CD4-positive, alpha-beta T cell treated with Interleukin-21 for 1 hour (primary cell): ENCODE measurements at places on chromosomes 16 and 17.

- DNase-seq = no peak
Observed at GRCh38 chr17:2723505-2723996, 12.0 kb upstream of the CLUH start.

DNA sequence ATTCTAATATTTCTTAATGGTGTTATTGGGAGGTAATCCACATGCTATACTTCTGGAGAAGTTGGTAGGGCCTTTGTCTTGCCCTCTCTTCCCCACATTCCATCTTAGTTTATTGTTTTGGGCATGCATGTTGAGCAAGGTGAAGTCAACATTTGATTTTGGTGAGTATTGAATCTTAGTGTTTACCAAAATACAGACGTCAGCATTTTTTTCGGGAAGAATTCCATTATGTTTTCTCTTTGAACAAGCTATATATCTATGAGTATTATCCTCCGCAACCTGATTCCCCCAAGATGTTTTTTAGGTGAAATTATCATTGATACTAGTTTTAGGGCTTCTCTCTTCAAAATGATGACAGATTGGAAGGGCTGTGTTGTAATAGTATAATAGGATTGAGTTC is 47.4 kb upstream of the SHISA9 start:
- DNase-seq = no peak

- DNase-seq = no peak
Observed at GRCh38 chr17:79951361-79952264, 84.1 kb downstream of the TBC1D16 start.

GRCh38 chr16:15879255-15879811 is 9.1 kb downstream of the CEP20 start:
- DNase-seq = no peak

DNA sequence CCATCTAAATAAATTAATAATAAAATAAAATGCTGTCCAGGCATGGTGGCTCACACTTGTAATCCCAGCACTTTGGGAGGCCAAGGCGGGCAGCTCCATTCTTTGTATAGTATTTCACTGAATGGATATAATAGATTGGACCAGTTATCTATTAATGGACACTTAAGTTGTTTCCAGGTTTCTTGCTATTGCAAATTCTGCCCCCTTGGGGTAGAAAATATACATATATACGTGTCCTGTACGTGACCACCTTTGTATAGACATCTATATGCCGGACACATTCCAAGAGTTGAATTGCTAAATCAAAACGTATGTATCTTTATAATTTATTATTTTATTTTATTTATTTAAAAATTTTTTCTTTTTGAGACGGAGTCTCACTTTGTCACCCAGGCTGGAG is 3.9 kb upstream of the EXOC7 start:
- DNase-seq = peak; percentile 38

DNA sequence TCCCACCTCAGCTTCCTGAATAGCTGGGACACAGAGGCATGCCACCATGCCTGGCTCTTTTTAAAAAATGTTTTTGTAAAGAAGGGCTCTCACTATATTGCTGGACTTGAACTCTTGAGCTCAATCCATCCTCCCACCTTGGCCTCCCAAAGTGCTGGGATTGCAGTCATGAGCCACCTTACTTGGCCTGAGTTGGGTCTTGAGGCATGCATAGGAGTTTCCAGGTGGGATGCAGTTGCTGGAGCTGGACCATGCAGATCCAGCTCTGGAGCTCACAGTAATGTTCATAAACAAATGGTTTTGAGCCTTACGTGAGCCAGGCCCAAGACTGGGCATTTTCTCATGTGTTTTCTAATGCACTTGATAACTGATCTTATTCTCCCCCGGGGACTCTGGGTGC is 22.9 kb downstream of the RBFOX3 start:
- DNase-seq = no peak

DNA sequence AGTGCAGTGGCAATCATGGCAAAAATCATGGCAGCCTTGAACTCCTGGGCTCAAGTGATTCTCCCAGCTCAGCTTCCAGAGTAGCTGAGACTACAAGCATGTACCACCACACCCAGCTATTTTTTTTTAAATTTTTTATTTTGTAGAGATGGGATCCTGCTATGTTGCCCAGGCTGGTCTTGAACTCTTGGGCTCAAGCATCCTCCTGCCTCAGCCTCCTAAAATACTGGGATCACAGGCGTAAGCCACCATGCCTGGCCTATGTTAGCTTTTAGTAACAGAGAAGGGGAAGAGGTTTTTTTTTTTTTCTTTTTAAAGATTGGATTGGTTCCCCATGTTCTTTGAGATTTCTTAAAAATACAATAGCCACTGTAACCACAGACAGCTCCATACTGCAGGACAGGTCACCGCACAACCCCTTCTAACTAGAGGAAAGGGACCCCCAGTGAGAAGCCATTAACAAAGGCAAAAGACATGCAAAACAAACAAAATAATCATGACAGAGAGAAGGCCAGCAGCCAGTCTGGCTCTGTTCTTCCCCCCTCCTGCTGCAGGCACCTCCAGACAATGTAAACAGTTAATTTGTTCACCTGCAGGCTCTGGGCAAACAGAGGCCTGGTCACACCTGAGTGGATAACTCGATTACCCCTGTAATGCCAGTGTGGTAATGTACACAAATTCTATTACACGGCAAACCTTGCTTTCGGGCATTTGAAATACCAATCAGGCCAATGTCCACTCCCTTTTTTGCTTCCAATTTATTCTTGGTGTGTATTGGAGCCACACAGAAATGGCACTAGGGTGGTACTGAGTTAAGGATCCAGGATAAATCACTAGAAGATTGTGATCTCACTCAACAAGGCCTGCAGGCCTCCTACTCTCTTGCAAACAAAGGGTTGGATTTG is 52.9 kb downstream of the SNX11 start:
- DNase-seq = no peak

GRCh38 chr17:39634384-39634871 is 2.5 kb upstream of the STARD3 start:
- peak; percentile 59 for DNase-seq

GRCh38 chr17:76274112-76274956 is 9.2 kb downstream of the UBALD2 start:
- no peak for DNase-seq

- DNase-seq = no peak
Observed at GRCh38 chr16:50740736-50741135, 1.1 kb upstream of the CYLD start.

GRCh38 chr16:84091460-84091859 is 25.3 kb downstream of the MBTPS1 start:
- no peak for DNase-seq

GRCh38 chr17:66507982-66508760 is 205.8 kb downstream of the PRKCA start:
- no peak for DNase-seq
